ENCODE measurements at places on chromosomes 6 and 20.

- no peak for DNase-seq
Measured at GRCh38 chr6:75220357-75220756, 14.5 kb upstream of the COL12A1 start.

GRCh38 chr6:40476673-40477072 is 110.5 kb downstream of the LRFN2 start:
- no peak for DNase-seq

- DNase-seq, result no peak
Measured at GRCh38 chr20:9590189-9590588, 75.8 kb downstream of the LAMP5 start.

DNA sequence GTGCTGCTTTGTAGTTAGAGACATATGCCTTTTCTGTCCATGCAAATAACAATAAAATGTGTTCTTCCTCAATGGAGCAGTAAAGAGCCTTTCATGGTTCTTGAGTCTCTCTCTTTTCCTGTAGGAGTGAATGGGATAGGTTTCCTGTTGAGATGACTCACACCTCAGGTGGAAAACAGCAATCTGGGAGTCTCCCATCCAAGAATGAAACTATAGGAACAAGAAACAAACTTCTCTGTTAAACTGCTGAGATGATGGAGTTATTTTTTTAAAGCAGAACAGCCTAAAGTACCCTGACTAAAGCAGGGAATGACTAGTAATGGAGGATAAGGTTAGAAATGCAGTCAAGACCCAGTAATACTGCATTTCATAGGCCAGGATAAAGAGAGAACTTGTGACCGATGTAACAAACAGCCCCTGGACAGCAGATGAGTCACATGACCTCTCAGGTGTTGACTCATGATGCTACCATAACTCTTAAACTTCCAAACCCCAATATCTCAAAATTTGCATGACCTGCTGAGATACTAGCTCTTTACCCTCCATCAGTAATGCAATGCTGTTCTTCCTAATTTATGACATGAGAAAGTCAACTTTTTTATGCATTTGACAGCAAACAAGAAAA is 548.9 kb downstream of the CBLN4 start:
- no peak for DNase-seq

DNA sequence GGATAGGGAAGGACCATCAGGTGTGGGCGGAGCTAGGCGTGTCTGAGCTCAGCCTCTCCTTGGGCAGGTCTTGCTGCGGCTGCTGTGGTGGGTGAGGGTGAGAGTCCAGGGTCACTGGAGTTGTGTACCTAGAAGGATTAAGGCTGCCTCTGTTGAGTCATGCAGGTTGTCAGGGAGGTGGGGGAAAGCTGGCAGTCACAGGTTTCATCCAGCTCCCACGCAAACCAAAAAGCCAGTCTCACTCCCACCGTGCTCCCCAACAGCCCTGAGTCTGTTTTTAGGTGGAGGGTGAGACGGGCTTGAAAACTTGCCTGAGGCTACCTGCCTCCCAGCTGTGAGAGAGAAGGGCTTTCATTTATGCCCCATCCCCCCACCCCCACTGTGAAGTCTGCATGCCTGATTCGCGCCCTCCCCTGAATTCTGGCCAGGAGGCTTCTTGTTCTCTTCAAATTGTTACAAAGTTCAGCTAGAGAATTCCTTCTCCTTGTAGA is 161.5 kb downstream of the MYLK4 start:
- no peak for DNase-seq

- DNase-seq, result no peak
Measured at GRCh38 chr20:51368461-51369211, 173.9 kb downstream of the NFATC2 start.

DNA sequence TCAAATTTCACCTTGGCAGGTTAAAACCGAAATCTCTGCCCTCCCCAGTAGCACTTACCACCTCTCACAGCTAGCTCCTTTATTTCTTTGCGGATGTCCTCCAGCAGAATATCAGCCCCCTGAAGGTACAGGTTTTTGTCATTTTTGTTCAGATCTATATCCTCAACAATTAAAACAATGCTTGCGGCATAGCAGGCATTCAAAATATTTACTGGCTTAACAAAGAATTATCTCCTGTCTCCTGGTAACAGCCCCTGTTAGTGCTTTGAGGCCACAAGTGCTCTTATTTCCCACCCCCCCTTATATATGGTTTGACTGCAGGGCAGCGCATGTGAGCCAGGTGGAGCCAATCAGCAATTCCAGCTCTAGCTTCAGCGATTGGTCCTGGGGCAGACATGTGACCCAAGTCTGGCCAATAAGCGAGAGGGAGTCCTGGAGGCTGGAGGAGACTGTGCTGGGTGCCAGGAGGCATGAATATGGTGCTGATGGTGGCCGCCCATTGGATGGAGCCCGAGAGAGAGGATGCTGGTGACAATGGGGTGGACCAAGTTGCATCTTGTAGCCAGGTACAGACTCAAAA is 21.0 kb downstream of the SULF2 start:
- no peak for DNase-seq

DNA sequence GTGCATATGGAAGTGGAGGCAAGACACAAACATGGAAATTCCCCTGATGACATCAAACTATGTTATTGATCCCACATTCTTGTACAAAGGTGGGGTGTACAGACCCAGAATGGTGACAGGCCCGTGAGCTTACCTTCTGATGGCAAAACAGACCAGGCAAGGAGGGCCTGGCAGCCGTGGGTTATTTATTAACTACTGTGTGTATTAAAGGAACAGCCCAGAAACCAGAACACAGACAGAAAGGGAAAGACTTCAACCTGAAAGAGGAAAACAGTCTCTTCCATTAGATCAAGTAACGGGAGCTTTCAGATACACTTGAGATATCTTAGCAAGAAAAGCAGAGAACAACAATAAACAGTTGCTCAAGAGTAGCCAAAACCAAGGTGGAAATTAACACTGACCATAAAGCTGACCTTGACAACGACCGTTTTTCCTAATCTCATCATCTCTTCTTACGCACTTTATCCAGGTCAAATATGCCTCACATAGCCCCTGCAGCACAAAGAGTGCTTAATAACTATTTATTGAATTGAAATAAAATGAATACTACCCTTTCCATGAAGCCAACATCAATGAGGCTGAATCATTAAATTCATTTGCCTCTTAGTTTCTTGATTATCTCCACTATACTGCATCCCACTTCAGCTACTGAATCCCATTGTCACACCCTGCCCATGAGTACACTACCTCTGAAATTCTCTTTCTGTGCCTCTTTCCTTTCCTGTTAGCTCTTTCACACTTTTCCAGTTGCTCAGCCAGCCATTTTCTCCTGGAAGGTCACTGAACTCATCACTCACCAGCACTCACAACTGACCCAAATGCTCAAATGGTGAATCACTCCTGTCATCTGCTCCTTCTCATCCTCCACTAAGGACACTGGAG is 67.4 kb downstream of the MOXD1 start:
- DNase-seq, result no peak

- no peak for DNase-seq
Measured at GRCh38 chr6:148438632-148439031, 96.0 kb downstream of the SASH1 start.

GRCh38 chr20:8860011-8860495 is 208.8 kb upstream of the PLCB4 start:
- no peak for DNase-seq

GRCh38 chr6:15348528-15348927 is 102.7 kb downstream of the JARID2 start:
- DNase-seq, result no peak

- DNase-seq, result no peak
Measured at GRCh38 chr20:59831916-59832270, 101.5 kb downstream of the SYCP2 start.

DNA sequence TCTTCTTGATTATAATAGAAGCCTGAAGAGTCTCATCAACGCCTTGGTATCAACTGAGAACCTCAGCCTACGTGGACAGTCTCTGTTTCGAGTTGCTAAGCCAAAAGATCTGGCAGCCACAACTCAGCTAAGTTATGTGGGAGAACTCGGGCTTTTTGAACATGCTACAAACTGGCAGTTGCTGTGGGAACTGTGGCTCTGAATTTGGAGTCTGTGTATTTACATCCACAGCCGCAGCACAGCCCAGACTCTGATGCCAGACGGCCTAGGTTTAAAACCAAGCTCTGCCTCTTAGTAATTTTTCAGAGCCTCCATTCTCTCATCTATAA is 35.8 kb downstream of the RIPOR2 start:
- DNase-seq, result no peak

All from stimulated activated CD4-positive, alpha-beta T cell treated with anti-CD3 and anti-CD28 coated beads, Interleukin-12 subunit alpha, Interleukin-12 subunit beta, amount 100 ng/mL, for 48 hours (primary cell).